ENCODE measurements at places on chromosomes 2 and 18. TPM values are rescaled to one million over a fixed set of nuclear protein-coding genes. Genes with fewer than 3 reads are reported as not detected.
A peak's percentile ranks its signal among the peaks of the same experiment; 100 is the strongest.

The TRIB2 gene
- 30.8 TPM for total RNA-seq

DNA sequence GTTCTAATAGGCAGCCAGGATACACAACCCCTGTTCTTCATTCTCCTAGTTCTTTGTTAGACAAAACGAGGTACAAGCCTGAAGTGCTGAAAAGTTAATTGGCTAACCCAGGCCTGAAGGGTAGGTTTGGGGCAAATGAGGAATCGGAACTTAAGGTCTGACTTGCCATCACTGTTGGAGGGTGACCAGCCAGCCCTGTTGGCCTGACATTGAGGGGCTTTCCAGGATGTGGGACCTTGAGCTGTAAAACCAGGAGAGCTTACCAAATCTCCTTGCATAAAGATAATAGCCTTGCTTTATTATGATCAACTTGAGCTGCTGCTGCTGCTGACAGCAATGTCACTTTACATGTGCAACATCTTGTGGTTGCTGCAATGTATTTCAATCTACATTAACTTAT is 256.0 kb downstream of the VAPA start:
- no peaks in the 10 kb centered on the region for H3K36me3 ChIP-seq
- peaks cover 7% of the 10 kb centered on the region for H3K4me1 ChIP-seq
- H3K27ac ChIP-seq: no peak overlapping the region

- H3K27me3 ChIP-seq: no peaks in the 10 kb centered on the region
- H3K36me3 ChIP-seq: no peaks in the 10 kb centered on the region
- H3K4me3 ChIP-seq: no peak overlapping the region
- peaks cover 9% of the 10 kb centered on the region for H3K4me1 ChIP-seq
- no peak for DNase-seq
- peak overlapping the region; percentile 27 for H3K27ac ChIP-seq
Measured at GRCh38 chr2:27186613-27187345, 25.1 kb upstream of the ATRAID start.

DNA sequence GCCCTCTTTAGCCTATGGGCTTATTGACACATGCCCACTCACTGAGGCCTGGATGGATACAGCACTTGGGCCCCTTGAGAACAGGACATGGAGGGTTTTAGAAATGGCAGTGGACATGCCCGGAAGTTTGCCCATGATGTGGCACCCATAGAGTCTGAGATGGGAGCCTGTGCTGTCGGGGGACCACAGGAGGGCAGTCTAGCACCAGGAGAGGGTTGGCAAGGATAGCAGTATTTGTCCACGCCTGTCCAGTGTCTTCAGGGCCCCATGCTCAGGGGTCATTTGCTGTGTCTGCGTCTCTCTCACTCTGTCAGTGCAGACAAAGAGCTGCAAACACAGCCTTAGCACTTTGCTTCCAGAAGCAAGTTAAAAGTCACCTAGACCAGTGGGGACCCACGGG is 48.7 kb downstream of the IL1RL2 start:
- H3K36me3 ChIP-seq: no peaks in the 10 kb centered on the region
- no peak overlapping the region for H3K4me3 ChIP-seq
- no peak overlapping the region for H3K27ac ChIP-seq
- peaks cover 46% of the 10 kb centered on the region for H3K4me1 ChIP-seq

DNA sequence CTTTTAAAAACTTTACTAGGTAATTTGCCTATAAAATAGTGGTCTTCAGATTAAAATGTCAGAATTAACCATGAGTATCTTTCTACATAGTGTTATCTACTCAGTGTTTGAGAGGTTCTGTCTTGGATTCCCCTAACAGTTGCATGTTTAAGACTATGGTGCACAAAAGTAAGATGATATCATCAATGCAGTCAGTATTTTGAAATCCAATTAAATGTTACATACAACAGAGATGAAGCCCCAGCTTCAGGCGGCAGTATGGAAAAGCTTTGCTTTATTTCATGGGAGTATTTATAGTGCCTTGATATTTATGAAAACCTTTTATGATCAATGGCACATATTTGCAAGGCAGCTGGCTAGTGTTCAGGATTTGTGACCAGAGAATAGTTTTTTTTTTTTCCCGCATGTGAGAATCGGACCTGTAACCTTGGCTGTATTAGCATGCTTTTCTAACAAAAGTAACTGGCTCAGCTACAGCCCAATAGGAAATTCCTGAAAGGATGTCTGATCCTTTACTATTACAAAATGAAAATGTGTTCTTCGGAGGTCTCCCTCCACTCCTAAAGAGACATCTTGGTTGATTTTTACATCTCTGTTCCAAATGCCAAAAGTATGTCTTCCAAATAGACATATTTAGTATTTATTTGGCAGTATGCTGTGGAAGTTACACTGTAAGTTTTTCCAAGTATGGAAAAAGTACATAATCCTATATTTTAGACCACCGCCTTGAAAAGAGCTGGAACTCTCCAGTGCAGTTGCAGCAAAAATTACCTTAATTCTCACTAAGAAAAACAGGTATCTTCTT is 319.3 kb upstream of the UBE2E3 start:
- DNase-seq: no peak
- no peaks in the 10 kb centered on the region for H3K27me3 ChIP-seq
- H3K4me1 ChIP-seq: no peaks in the 10 kb centered on the region
- H3K27ac ChIP-seq: no peak overlapping the region

GRCh38 chr18:40866013-40866645 is 1088.9 kb upstream of the PIK3C3 start:
- H3K4me1 ChIP-seq: no peaks in the 10 kb centered on the region
- H3K27ac ChIP-seq: no peak overlapping the region
- H3K4me3 ChIP-seq: no peak overlapping the region
- no peaks in the 10 kb centered on the region for H3K27me3 ChIP-seq
- H3K36me3 ChIP-seq: no peaks in the 10 kb centered on the region
- DNase-seq: no peak

- peaks cover 44% of the 10 kb centered on the region for H3K4me1 ChIP-seq
- H3K27me3 ChIP-seq: no peaks in the 10 kb centered on the region
- no peaks in the 10 kb centered on the region for H3K36me3 ChIP-seq
- DNase-seq: peak; percentile 78
- peak overlapping the region; percentile 65 for H3K27ac ChIP-seq
- H3K4me3 ChIP-seq: no peak overlapping the region
Measured at GRCh38 chr2:128374001-128374710, 55.5 kb upstream of the HS6ST1 start.

The GCG gene
- not detected for total RNA-seq

The ANKRD30B gene
- not detected for total RNA-seq

GRCh38 chr2:224151680-224152310 is 112.7 kb upstream of the SERPINE2 start:
- no peaks in the 10 kb centered on the region for H3K27me3 ChIP-seq
- no peaks in the 10 kb centered on the region for H3K36me3 ChIP-seq
- DNase-seq: no peak
- H3K4me3 ChIP-seq: no peak overlapping the region

The TEKT4 gene
- total RNA-seq: 0.27 TPM

DNA sequence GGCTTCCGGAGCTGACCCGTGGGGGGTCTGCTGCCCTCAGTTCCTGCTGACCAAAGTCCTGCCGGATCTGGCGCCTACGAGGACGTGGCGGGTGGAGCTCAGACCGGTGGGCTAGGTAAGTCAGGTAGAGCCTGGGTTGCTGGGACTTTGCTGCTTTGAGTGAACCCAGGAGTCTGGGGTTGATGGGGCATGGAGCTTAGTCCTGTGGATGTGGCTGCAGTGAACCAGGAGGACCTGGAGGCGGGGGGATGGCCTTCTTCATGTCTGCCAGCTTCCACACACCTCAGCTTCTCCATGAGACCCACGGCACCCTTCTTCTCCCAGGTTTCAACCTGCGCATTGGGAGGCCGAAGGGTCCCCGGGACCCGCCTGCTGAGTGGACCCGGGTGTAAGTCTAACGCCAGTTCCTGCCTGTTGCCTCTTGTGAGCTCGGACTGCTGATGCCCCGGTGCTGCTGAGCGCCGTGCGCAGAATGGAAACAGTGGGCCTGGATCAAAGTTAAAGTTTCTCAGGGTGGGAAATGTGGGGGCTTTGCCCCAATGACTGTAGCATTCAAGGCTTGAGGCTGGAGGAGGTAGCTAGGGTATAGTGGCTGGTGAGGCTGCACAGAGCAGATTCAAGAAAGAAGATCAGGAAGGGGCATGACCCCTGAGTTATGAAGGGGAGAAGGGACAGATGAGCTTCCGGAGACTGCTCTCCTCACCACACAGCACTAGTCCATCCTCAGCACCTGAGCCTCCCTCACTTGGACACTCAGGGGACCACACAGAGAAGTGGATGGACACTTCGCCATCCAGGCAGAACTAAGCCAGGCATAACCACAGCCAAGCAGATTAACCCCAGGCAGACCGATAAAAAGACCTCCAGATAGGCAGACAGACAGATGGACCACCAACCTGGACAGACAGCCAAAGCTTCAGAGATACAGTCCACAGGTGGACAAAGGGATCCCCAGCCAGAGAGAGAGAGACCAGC is 17.3 kb downstream of the PTPN18 start:
- no peak for DNase-seq
- peak overlapping the region; percentile 77 for H3K4me3 ChIP-seq
- H3K27me3 ChIP-seq: no peaks in the 10 kb centered on the region
- H3K27ac ChIP-seq: peak overlapping the region; percentile 84
- no peaks in the 10 kb centered on the region for H3K36me3 ChIP-seq

GRCh38 chr18:44180683-44181082 is 500.0 kb upstream of the SETBP1 start:
- no peak overlapping the region for H3K4me3 ChIP-seq
- H3K36me3 ChIP-seq: no peaks in the 10 kb centered on the region
- no peak overlapping the region for H3K27ac ChIP-seq
- no peaks in the 10 kb centered on the region for H3K4me1 ChIP-seq
- H3K27me3 ChIP-seq: no peaks in the 10 kb centered on the region
- no peak for DNase-seq

DNA sequence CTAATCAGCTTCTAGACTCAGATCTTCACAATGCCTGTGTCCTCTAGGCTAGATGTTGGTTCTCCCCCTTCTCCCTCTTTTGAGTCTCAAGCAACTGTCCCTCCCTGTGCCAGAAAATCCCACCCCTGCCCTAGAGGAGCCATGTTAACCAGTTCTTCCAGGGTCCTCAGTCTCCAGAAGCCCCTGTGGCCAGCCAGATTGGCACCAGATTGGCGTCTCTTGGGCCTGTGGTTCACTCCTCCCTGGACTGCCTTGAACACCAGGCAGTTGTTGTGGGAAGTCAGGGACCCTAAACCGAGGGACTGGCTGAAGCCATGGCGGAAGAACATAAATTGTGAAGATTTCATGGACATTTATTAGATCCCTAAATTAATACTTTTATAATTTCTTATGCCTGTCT is 36.6 kb downstream of the CYP26B1 start:
- no peaks in the 10 kb centered on the region for H3K36me3 ChIP-seq
- no peak overlapping the region for H3K27ac ChIP-seq
- peaks cover 8% of the 10 kb centered on the region for H3K4me1 ChIP-seq
- H3K4me3 ChIP-seq: no peak overlapping the region
- no peaks in the 10 kb centered on the region for H3K27me3 ChIP-seq

The SCG2 gene
- 0.78 TPM for total RNA-seq

DNA sequence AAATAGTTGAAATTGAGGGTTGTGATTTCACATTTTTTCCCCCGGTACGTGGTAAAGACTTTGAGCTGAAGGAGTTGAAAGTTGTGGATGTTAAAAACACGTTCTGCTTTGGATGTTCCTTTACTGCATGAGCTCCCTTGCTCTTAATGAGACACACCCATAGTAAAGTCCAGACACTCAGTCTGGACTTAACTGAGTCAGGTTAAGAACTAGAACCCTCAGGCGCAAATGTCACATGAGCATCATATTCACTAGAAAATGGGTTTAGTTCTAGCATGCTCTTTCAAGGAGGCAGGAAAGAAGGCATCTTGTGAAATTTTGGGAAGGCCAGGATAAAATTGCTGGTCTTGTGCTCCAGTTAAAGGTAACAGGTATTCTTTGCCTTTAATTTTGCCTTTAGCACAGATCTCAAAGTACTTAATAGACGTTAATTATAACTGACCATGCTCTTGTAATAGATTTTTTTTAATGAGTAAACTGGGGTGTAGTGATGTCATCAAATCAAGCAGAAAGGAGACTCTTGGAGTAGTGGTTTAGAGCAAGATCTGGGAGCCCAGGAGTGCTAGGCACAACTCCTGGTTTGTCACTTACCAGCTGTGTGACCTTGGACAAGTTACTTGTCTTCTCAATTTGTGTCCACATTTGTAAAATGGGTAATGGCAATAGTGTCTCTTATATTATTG is 20.6 kb downstream of the ITGA6 start:
- H3K4me3 ChIP-seq: no peak overlapping the region
- DNase-seq: no peak
- H3K36me3 ChIP-seq: no peaks in the 10 kb centered on the region

The FBXO41 gene
- 0.89 TPM for total RNA-seq

The FBXO15 gene
- 0.54 TPM for total RNA-seq
